ENCODE measurements at places on chromosomes 7 and 10.
A peak's percentile ranks its signal among the peaks of the same experiment; 100 is the strongest.

DNA sequence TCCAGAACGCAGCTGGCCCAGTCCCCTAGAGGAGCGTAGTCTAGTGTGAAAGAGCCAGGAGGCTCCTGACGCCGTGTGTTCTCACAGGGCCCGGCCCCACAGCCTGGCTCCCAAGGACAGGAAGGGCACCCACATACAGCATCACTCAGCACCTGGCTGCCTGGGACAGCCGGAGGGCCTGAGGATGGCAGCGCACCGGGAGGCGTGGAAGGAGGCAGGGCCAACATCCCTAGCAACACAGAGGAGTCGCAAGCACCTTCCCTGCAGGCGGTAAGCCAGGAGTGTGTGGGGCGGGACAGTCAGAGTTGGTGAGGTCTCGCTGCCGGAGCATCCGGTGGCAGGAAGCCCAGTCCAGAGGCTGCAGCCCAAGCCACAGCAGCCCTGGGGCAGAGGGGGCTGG, 125.8 kb downstream of the MAD1L1 start:
- no peak for DNase-seq

- DNase-seq = no peak
Observed at GRCh38 chr7:75617634-75618234, 121.0 kb downstream of the HIP1 start.

DNA sequence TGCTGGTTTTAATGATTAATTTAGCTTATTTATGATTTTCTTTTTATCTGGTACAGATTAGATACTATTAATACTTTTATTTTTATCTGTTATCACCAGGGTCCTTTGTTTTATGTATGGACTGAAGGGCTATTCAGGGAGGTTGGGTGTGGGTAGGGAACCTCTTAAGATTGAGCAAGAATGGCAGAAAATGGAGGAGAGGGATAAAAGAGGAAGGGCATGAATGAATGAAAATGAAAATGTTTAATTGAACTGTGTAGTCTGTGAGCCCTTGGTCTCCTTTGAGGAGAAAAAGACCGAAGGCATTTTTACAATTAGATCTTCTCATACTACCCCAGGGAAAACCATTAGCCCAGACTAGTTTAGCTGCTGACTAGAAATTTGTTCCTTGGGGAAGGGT, 93.1 kb downstream of the CDK14 start:
- no peak for DNase-seq

- no peak for DNase-seq
Observed at GRCh38 chr10:106612381-106612780, 552.1 kb downstream of the SORCS1 start.

- no peak for DNase-seq
Observed at GRCh38 chr7:42244828-42245227, 7.8 kb upstream of the GLI3 start.

DNA sequence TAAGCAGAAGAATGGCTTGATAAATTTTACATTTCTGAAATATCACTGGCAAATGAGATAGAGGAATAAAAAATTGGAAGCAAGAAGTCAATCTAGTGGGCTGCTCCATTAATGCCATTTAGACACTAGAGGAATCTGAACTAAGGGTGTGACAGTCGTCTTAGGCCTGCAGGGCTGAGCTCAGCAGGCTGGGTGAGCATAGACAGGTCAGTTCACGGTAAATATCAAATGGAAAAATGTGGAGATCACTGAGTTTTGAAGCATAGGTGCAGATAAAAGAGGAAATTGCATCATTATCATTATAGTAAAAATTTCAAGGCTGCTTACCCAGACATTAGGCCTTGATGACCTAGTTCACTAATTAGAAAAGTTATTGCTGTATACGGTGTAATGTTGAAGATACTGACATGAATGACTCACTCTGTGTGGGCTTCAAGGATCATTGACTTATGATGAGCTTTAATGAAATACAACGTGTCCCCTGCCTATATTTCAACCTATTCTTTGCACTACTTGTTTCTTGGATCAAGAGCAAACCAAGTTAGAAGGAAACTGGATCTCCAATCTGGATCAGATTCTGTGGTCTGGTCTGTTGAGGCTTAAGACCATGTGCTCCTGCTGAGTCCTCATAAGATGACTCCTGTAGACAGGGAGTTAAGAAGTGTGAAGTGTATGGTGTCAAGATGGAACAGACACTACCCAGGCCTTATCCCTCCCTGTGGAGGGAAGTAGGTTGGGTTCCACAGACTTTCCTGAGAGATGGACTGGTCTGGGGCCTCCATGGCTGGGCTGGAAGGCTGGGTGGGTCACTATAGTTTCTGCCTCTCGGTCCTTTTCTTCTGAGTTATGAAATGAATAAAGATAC, 3.6 kb downstream of the OR2F2 start:
- no peak for DNase-seq

DNA sequence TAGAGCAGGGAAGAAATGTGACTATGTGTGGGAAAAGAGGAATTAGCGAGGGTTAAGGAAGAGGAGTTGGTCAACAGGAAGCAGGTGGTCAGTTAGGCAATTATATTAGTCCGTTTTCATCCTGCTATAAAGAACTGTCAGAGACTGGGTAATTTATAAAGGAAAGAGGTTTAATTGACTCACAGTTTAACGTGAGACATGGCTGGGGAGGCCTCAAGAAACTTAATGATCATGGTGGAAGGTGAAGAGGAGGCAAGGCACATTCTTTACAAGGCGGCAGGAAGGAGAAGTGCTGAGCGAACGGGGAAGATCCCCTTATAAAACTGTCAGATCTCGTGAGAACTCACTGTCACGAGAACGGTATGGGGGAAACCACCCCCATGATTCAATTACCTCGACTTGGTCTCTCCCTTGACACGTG, 35.0 kb downstream of the RAMP3 start:
- no peak for DNase-seq

DNA sequence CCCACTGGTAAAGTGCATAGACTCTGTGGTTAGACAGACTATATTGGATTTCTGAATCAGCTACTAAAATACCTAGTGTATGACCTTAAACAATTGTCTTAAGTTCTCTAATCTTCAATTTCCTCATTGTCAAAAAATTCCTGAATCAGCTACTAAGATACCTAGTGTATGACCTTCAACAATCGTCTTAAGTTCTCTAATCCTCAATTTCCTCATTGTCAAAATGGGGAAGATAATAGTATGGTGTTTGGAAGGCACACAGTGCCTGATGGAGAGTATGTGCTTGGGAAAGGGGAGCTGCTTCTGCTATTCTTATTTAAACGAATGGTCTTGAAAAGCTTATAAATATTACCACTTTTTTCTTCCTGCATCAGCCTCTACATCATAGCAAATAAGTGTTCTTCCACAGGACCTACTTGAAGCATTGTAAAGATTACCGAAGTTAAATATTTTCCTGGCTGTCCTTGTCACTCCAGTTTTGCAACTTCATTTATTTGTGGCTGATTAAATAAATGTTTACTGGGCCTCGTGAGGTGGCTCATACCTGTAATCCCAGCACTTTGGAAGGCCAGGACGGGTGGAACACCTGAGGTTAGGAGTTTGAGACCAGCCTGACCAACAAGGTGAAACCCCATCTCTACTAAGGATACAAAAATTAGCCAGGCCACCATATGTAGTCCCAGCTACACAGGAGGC, 64.4 kb upstream of the ITGA8 start:
- no peak for DNase-seq

DNA sequence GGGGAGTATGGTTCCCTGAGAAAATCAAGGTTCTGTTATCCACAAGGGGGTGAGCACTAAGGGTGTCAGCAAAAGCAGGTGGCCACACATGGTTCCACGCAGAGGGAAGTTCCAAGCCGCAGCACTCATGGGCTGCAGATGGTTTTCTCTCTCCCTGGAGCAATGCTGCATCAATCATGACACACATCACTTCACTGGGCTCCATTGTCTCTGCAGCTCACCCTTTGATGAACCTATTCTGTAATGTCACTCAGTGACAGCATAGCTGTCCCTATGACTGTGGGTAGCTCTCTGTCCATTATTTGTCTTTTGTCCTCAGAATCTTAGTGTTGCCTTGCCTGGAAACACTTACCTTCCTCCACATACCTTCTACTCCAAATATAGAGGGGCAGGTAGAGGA, 34.8 kb downstream of the LRRC18 start:
- no peak for DNase-seq

GRCh38 chr10:82192665-82193064, 317.7 kb downstream of the NRG3 start:
- DNase-seq = no peak

DNA sequence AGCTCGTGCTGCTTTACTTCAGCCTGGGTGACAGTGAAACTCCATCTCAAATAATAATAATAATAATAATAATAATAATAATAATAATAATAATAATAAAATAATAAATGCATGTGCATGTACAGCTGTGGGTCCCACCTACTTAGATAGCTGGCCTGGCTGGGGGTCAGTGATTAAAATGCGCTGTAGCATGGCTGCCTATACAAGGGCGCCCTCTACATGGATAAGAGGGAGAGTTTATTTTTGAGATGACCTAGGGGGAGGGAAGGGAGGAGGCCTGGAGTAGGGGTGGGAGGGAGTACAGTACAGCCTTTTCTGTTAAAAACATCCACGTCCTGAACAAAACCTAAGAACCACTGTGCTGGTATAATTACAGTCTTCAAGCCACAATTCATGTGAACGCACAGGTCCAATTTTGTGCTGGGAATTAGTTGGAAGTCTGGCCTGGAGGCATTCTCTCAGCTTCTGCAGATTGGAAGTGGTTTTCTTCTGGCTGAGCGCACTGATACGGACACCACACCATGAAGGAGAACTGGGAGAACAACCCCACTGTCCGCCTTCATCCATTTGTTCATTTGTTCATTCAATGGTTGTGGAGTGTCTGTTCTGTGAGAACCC, 146.5 kb downstream of the TMEM178B start:
- DNase-seq = peak; percentile 27

DNA sequence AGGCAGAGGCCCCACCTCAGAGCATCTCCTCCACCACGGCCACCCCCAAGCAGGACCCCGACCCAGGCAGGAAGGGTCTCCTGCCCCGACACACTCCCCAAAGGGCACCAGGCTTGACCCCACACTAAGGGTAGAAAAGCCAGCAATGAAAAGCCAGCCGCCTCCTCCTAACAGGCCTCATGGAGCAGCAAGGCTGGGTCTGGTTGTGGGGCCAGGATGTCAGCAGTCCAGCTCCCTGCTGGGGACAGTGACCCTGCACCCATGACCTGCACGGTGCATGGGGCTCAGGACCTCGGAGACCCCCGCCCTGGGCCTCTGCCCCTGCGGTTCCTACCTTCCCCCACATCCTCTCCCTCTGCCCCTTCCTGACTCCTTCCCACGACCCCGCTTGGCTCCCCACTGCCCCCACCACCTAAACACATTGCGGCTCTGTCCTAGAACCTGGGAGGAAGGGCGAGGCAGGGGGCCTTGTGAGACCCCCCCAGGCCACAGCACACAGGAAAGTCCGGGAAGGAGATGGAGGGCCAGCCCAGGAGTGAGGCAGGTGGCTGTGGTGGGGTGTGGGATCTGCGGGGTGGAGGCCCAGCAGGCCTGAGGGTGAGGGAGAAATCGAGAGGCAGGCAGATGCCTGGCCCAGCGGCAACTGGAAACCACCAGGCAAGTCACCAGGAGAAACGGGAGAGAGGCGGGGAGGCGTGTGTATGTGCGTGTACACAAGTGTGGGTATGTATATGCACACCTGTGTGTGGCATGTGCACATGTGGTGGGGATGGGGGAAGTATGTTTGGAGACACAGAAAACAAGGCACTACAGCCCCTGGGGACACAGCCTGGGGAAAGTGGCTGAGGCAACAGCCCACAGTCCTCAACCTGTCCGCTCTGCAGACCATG, 229.9 kb downstream of the MAD1L1 start:
- no peak for DNase-seq

GRCh38 chr7:75532639-75533038, 40.5 kb downstream of the SPDYE5 start:
- no peak for DNase-seq

DNA sequence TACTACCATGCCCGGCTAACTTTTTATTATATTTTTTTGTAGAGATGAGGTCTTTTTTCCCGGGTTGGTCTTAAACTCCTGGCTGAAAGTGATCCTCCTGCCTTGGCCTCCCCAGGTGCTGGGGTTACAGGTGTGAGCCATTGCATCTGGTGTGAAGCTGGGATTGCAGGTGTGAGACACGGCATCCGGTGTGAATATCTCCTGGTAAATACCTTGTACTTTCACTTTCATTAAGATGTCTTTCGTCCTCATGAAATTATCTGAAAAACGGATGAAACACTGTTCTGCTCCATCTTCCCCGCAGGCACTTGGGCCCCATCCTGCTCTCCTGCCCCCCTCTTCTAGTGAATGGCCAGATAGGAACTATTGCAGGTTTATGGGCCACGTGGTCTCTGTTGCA, 60.1 kb upstream of the CCZ1B start:
- DNase-seq = no peak

GRCh38 chr10:128574581-128575210, 448.5 kb upstream of the MKI67 start:
- no peak for DNase-seq
